ENCODE measurements at places on chromosomes 7 and 10. TPM values are rescaled to one million over a fixed set of nuclear protein-coding genes. Genes with fewer than 3 reads are reported as not detected.

The TBX20 gene
- not detected for total RNA-seq

The GPR26 gene
- total RNA-seq, result not detected

The ANKRD1 gene
- 25.6 TPM for total RNA-seq

The DNAJB12 gene
- 19.6 TPM for total RNA-seq

The NACAD gene
- total RNA-seq, result 2.3 TPM

The LIPM gene
- not detected for total RNA-seq

The PTF1A gene
- total RNA-seq, result not detected

The RELN gene
- total RNA-seq, result 9.3 TPM

The APBB1IP gene
- 1.6 TPM for total RNA-seq

The STRIP2 gene
- 5.2 TPM for total RNA-seq

The FFAR4 gene
- total RNA-seq, result not detected

Measured in muscle of leg (tissue), 16 donors.